Pancreas (tissue), 10 donors: ENCODE measurements at places on chromosomes 16 and 17. TPM values are rescaled to one million over a fixed set of nuclear protein-coding genes. Genes with fewer than 3 reads are reported as not detected.
A peak's percentile ranks its signal among the peaks of the same experiment; 100 is the strongest.

DNA sequence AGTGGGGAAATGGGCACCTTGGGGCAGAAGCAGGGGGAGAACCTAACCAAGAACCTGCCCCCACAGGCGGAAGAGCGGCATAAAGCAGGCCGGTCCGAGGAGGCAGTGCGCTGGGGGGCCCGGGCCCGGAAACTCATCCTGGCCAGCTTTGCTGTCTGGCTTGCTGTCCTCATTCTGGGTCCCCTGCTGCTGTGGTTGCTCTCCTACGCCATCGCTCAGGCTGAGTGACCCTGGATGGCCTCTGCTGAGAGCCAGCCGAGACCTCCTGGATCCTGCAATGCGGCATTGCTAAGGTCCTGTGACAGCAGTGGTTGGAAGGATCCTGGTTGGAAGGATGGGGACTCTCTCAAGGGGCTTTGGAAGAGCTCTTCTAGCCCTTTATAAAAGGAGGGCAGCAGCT, 4.5 kb upstream of the PHKG2 start:
- DNase-seq = no peak

DNA sequence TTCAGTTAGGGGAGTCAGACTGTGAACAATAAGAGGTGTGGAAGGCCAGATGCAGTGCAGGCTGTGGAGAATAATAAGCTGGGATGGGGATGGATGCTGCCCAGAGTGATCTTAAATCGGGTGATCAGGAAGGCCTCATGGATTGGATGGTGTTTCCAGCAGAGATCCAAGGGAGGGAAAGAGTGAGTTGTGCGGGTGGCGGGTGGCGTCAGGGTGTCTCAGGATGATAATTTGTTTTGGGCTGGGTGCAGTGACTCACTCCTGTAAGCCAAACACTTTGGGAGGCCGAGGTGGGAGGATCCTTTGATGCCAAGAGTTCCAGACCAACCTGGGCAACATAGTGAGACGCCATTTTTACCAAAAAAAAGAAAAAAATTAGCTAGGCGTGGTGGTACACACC, 7.9 kb downstream of the CLUAP1 start:
- no peak for DNase-seq

GRCh38 chr17:10025976-10026901, 121.2 kb upstream of the RCVRN start:
- DNase-seq = no peak

- DNase-seq = no peak
Measured at GRCh38 chr17:3928406-3928805, 12.1 kb upstream of the P2RX1 start.

DNA sequence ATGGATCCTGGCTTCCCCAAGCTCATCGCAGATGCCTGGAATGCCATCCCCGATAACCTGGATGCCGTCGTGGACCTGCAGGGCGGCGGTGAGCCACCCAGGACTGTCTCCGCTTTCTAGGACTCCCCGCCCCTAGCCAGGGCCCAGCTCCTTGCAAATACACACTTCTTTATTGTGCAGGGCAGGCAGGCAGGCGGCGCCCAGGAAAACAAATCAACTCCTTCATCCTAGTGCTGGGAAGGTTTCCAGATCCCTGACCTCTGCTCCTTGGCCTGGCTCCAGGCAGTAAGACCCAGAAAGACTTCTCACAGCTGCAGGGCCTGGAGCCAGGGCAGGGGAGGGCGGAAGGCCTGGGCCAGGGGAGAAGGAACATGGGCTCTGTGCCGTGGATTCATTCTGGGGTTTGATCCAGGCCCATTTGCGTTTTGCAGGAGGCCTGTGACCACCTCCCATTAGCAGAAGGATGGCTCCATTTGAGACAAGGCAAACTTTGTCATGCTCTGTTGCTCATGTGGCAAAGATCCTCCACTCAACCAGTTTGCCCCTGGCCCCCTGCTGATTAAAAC, 6.0 kb upstream of the LPCAT2 start:
- peak; percentile 95 for DNase-seq

Gene KRT31
- not detected for total RNA-seq

Gene KRT24
- total RNA-seq = not detected

GRCh38 chr17:63837962-63838600, 4.4 kb downstream of the SMARCD2 start:
- DNase-seq = no peak

DNA sequence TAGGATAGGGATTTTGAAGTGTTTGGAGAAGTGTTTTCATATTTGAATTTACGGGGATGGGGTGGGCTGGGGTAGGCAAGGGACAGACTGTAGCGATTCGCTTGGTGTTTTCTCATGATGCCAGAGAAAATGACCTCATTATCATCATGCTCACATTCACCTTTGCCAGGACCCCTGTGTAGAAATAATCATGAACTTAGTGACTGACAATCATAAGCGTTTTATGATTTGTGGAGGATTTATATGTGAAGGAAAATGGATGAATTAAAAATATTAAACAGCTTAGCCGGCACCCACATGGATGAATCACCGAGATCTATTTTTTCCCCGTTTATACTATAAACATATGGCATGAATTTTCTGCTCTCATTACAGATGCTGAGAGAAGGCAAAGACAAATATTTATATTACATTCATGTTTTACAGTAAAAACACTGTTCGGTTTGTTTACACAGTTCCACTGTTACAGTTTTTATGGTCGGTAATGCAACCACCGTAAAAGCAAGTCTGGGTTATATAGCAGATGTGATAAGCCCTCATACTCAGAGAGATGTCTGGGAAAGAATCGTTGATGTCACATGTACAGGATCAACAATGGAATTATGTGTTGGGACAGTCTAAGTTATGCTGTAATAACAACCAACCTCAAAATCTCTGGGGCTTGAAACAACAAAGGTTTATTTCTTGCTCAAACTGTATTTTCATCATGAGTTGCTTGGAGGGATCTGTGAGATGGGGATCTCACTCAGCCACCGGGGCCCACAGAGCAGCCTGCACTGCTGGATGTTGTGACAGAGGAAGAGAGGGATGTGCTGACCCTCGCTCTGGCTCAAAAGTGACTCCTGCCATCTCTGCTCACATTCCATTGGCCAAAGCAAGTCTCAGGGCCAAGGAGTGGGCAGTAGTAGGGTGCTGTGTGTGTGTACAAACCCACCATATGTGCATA, 85.1 kb downstream of the WWOX start:
- no peak for DNase-seq

Gene LDAF1
- total RNA-seq = 11.7 TPM

DNA sequence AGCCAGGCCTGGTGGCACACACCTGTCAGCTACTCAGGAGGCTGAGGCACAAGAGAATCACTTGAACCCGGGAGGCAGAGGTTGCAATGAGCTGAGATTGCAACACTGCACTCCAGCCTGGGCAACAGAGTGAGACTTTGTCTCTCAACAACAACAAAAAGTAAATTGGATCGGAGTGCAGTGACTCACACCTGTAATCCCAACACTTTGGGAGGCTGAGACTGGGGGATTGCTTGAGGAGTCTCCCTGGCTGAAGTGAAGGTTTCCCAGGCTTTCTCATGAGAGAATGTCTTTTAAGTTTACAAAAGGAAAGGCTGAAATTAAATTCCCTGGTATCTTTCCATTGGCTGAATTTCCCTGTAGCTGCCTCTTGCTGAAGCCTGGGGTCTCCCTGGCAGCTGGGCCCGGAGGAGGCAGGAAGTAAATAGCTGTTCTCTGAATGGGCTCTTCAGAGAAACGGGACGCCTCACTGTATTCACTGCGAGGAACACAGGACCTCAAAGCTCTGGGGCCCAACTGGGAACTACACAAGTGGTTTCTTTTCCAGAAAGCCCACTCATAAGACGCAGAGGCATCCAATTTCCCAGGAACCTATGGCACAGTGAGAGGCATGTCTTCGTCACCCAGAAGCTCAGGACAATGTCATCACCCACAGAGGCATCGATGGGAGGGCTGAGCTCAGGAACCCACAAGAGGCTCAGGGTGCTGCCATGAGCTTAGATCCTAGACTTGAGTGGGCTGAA, 77.4 kb upstream of the SMURF2 start:
- no peak for DNase-seq

DNA sequence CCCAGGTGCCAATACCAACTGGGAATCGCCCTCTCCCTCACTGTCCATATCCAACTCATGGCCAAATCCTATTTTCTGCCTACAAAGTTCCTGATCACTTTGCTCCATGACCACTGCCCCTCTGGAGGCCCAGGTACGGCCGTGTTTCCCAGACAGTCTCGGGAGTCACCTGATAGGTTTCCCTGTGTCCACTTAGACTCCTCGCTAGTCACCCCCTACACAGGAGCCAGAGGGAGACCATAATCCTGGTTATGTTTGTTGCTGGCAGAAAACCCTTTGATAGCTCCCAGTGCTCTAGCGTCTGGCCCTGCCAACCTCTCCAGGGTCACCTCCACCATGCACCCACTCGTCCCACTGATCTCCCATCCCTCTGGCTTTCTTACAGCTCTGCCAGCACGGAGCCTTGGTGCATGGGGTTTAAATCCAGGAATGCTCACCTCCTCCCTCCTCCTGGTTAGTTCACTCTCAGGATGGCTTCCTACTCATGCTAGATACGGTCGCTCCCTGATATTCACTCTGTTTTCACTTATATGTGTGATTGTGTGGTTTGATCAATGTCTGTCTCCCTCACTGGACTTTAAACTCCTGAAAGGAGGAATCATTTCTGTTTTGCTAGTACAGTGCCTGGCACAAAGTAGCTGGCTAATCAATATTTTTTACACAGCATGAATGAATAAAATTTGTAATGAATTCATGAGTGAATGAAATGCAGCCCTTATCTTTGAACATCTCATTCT, 7.5 kb upstream of the CALB2 start:
- no peak for DNase-seq

DNA sequence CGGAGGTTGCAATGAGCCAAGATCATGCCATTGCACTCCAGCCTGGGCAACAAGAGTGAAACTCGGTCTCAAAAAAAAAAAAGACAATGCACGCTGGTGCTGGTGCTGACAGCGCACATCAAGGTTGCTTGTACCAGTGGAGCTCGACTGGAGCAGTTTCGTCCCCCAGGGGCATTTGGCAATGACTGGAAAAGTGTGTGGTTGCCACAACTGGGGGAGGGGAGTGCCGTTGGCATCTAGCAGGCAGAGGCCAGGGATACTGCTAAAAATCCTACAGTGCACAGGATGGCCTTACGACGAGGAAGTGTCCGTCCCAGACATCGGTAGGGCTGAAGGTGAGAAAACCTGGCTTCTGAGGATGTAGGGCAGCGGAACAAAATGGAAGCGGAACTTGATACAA, 2.4 kb downstream of the MEAK7 start:
- no peak for DNase-seq

- DNase-seq = peak; percentile 91
Measured at GRCh38 chr16:30395155-30395991, at the start of gene ZNF48. Gene ZNF48, plus strand, starts transcription at chr16:30395420. Its CDS starts 375 bp downstream, at chr16:30395795.

Gene GP1BA
- 0.37 TPM for total RNA-seq

GRCh38 chr16:68257251-68257905, 6.9 kb upstream of the SLC7A6 start:
- DNase-seq = peak; percentile 6

DNA sequence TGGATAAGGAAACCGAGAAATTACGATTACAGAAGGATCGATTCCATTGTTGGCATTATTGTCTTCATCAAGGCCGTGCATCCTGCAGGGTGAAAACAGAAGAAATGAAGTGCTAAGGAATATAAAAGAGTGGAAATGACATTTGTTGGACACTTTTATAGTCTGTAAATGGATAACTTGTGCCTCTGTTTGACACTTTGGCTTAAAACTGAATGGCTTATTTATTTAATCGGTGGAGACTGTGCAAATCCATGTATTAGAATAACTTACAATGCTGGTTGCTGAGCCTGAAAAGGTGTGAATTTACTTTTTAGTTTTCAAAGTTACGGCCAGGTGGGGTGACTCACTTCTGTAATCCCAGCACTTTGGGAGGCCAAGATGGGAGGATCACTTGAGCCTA, 31.4 kb downstream of the ITGB3 start:
- no peak for DNase-seq

Gene TLCD3B
- total RNA-seq = not detected

Gene GGT6
- 34.4 TPM for total RNA-seq

Gene CCL11
- total RNA-seq = not detected

GRCh38 chr17:44967907-44968224, 237 bp downstream of the C1QL1 start:
- no peak for DNase-seq

DNA sequence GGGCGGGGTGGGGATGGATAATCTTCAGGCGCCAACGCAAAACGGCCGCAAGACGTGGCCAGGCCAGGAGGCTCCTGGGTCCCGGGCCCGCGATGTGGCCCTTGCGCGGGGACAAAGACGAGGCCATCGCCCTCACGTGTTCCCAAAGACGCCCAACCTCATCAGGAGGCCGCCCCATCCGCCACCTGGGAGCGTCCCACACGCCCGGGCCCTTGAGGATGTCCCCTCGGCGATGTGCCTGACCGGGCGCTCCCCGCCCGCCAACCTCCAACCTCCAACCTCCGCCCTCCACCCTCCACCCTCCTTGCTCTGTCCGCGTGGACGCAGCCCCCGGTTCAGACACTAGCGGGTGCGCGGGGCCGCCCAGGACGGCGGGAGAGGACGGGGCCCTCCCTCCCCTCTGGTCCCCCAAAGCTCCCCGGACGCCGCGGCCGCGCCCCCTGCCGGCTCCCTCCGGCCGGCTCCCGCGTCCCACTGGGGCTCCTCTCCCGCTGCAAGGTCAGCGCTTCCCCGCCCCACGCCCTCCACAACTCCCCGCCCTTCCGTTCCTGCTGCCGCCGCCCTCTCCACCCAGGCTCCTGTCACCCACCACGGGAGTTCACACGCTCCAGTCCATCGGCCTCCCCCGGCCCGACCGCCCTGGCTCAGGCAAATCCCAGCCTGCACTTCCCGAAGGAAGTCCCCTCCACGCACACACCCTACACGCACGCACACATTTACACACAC, 250.8 kb upstream of the RPL38 start:
- peak; percentile 83 for DNase-seq

DNA sequence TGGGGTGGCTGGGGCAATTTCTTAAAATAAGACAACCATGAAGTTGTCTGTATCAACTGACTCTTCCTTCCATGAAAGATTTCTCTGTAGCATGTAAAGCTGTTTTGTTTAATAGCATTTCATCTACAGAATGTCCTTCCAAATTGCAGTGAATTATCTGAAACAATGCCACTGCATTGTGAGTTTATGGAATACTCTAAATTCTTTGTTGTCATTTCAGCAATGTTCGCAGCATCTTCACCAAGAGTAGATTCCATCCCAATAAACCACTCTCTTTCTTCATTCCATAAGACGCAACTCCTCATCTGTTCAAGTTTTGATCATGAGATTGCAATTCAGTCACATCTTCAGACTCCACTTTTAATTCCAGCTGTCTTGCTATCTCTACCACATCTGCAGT, 54.6 kb downstream of the CPPED1 start:
- no peak for DNase-seq

- no peak for DNase-seq
Measured at GRCh38 chr16:68889508-68890150, 46.3 kb downstream of the TANGO6 start.

Gene PPL
- 10.4 TPM for total RNA-seq

Gene NOL11
- total RNA-seq = 14.2 TPM

GRCh38 chr17:2363851-2364762, 26.8 kb downstream of the SGSM2 start:
- DNase-seq = no peak

Gene ZNF205
- 8.8 TPM for total RNA-seq

GRCh38 chr16:72474501-72475123, 302.7 kb upstream of the PMFBP1 start:
- no peak for DNase-seq

- peak; percentile 28 for DNase-seq
Measured at GRCh38 chr17:12790249-12791106, 1.2 kb downstream of the ARHGAP44 start.
